ENCODE measurements at places on chromosomes 12 and 14.

- no peak for DNase-seq
Observed at GRCh38 chr12:76571256-76571655, 11.7 kb upstream of the OSBPL8 start.

- no peak for DNase-seq
Observed at GRCh38 chr12:75565795-75566194, 54.4 kb upstream of the KRR1 start.

DNA sequence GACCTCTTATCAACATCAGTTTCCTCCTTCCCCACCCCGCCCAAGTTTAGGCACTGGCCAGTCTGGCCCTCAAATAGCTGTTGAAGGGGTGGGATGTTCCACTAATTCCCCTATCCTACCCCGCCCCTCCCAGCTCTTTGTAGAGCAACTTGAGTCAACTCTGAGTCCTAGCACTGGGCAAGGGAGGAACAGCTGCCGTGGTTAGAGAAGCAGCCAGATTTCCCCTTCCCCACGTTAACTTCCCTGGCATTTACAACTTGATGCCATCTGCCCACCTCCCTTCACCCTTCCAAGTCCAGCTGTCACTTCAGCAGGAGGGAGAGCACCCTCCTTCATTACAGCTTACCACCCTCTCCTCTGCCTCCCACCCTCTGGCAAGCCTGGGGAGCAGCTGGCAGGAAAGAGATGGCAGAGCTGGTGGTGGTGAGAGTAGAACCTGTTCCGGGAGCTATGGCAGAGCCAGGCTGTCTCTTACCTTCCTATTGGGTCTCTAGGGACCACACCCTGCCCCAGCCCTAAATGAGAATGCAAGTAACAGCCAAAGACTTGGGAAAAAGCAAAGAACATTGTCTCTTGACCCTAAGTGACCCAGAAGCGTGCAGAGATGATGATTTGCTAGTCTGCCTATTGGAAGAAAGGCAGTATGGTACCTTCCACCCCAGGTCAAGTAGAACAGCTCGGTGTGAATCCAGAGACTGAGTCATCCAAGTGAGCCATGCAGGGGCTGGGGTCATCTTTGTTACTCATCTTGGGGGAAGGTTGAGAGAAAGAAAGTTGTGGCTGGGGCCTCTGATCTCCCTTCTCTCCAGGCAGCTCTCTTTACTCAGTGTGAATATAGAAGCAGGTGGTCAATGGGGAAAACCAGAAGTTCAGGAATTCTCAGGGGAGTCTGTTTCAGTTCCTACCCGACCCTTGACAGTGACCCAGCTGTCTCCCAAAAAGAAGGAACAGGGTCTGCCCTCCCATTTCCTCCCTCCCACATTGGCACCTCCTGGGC lies 1.5 kb downstream of the BLOC1S1 start:
- DNase-seq: no peak

DNA sequence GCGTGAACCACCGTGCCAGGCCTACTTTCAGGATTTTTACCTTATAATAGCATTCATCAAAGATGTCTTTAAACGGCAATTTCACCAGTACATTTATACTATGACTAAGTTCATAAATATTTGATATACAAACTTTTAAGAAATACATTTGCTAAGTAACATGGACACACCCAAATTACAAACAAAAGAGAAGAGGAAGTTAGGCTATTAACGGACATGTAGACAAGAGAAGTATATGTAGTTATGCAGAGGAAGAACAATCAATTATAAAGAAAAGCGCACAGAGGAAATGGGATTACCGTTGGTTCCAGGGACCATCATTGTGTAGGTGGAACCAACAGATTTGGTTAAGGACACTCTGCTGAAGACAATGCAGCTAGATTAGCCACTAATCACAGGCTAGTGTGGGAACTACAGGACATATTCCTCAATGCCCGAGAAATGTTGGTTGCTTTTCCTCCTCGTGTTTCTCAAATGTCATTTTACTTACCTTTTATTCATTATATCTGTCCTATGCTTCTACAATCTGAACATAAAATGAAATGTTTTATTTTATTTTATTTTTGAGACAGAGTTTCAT lies 24.0 kb upstream of the PKP2 start:
- no peak for DNase-seq

DNA sequence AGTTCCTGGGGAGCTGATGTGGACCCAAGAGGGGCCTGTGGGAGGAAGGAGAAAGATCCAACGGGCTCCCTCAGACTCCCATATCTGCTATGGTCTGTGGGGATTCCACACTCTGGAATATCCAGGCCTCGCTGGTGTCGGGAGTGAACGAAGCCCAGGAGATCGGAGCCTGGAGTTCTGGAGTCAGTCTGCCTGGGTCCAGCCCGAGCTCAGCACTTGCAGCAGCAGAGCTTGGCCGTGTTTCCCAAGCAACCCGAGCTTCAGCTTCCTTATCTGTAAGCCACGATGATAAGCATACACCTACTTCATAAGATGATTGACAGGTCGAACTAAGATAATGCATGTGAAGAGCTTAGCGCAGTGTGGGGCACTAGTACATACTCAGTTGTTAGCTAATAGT lies 10.1 kb downstream of the LTBP2 start:
- DNase-seq: no peak

DNA sequence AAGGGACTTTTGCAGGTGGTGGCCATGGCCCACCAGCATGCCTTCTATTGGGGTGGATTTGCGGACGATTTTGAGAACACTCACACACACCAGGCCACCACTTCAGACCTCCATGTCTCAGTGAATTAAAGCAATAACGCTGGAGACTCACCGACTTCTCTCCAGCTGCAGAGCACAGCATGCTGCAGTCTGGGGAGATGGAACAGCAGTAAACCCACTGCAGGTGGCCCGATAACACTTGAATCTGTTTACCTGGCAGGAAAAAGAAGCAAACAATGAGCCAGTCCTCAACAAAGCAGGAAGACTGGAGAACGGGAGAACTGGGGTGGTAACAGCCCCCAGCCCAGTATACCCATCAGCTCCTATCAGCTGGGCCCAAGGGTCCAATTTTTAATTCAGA lies 21.6 kb downstream of the RFC5 start:
- no peak for DNase-seq

DNA sequence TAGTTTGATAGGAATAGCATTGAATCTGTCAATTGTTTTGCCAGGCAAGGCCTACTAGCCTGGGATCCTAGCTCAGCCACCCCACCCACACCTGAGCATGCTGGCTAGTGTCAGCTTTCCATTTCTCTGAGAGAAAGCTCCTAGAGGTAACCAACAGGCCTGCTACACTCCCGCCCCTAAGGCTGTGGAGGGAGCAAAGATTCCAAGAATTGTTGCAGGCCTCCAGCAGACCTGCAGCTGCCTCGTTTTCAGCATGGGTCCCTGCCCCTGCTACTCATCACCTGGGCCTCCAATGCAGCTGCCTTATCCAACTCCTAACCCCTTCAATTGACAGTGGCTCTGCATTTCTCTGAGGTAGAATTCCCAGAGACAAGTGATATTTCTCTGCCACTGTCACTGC lies 852.4 kb upstream of the MDGA2 start:
- DNase-seq: no peak

- DNase-seq: no peak
Observed at GRCh38 chr14:95260537-95261361, 59.0 kb downstream of the CLMN start.

GRCh38 chr12:55724940-55725309 lies 3.9 kb downstream of the CD63 start:
- no peak for DNase-seq

Data from cerebellum (tissue), 4 donors.